ENCODE measurements at places on chromosomes 2 and 18. TPM values are rescaled to one million over a fixed set of nuclear protein-coding genes. Genes with fewer than 3 reads are reported as not detected.

Gene KIF1A
- total RNA-seq = 0.37 TPM

Gene ACVR1
- 27.5 TPM for total RNA-seq

Gene BOLA3
- total RNA-seq = 51.7 TPM

GRCh38 chr2:95384854-95385569 is 17.5 kb upstream of the FAHD2A start:
- ATAC-seq = no peak

Gene ITGB6
- not detected for total RNA-seq

Gene RAMP1
- 0.54 TPM for total RNA-seq

GRCh38 chr2:9629222-9630116 is 1.3 kb downstream of the YWHAQ start:
- ATAC-seq = no peak

- peak; percentile 38 for ATAC-seq
These were observed 1.1 kb downstream of the ITGAV start for GRCh38 chr2:186590759-186591505.

Gene CRIM1
- 2.2 TPM for total RNA-seq

DNA sequence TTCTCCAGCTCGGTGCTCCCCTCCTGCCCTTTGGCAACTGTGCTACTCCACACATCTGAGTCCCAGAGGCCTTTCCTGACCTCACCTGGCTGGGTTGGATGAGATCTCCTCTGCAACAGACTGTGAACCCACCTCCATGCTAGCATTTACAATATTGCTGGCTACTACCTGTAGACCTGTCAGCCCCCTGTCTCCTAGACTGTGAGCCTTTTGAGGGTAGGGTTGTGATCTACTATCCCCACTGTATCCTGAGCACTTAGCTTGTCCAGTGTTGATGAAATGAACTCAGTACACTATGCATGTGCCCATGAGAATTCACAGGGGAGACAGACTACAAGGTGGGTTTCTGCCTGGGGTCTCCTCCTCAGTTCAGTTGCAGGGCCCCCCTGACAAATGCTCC is 70.1 kb downstream of the C1QL2 start:
- no peak for ATAC-seq

DNA sequence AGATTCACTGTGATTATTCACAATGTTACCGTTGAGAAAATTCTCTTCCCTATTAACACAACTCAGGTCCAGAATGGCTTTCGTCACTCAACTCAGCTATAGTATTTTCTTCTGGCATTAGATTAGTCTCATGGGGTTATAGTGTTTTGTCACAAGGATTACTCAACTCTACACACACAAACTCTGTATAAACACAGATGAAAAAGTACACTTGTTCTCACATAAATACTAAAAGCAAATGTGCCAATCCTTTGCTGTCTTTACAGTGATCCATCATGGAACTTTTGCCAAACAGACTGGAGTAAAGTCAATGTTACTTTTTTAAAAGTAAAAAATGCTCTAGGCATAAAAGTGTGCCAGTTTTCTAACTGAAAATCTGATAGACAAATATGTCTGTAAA is 267.6 kb downstream of the RBM43 start:
- ATAC-seq = no peak

DNA sequence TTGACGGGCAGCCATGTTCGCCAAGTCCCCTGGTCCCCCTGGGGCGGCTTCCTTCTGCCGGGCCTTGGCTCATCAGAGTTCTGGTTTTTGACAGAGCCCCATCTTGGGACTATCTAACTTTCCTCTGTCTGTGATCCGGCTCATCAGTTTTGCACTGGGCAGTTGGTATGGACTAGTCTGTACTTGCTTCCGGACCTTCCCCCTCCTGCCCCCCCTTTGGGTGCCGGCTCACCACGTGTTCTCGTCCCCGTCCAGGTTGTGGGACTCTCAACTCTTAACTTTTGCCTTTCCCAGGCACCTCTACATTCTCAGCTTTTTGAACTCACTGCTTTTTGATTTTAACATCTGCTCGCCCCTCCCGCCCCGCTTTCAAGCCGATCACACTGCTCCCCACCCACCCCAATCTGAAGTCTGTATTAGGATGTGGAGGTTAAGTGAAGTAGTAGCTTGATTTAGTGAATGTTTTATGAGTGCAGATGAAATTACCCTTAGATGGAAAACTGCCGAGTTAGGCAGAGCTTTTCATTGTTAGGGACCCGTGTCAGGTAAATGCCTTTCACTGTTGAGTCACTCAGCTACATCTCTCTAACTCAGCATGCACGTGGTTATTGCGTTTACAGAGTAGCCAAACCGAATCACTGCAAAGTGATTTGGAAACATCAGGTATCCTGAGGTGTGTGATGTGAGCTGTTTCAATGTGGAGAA is 874 bp downstream of the WDR43 start:
- peak; percentile 46 for ATAC-seq

DNA sequence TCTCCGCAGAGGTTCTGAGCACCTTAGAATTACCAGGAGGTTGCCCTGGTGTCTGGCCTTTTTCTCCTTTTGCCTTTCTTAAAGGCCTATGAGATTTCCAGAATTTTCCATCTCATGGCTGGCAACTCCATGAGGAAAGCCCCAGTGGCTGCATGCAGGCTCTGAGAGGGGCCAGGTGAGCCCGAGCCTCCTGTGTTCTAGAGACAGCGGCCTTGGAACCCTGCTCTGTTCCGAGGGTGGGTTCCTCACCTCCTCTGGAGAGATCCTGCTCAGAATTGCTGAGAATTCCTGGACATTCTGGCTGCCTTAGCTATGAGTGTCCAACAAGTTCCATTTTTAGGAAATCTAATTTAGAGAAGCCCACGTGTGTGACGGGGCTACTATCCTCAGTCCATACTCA is 35.7 kb upstream of the HPCAL1 start:
- no peak for ATAC-seq

Gene L3MBTL4
- total RNA-seq = 0.19 TPM

DNA sequence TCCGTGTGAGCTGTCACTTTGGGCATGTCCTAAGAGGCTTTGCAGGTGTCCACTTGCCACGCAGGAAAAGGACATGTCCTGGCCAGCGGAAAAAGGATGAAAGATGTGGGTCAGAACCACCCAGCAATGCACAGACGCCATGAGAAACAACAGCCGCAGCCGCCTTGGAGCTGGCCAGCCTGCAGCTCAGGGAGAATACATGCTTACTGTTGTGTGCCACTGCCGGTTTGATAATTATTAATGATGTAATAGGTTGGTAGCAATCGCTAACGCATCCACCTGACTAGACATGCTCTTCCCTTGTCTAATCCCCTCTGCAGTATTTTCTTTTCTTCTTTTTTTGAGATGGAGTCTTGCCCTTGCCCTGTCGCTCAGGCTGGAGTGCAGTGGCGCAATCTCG is 221.7 kb downstream of the HAUS1 start:
- no peak for ATAC-seq

DNA sequence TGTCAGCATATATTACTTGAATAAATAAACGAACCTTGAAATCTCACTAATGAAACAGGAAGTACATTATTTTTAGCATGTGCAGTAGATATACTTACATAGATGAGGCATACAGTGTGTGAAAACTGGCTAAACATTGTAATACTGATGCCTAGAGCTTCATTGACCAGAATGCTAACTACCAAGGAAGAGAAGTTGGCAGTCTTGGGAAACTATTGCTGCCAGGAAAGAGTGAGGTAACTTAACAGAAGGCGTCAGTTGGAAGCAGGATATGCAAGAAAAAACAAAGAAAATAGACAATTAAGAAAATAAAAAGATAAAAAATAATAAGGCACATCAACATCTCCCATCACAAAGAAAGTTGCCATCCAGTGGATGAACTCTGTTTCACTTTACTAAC is 963.0 kb downstream of the TDRD15 start:
- ATAC-seq = no peak

DNA sequence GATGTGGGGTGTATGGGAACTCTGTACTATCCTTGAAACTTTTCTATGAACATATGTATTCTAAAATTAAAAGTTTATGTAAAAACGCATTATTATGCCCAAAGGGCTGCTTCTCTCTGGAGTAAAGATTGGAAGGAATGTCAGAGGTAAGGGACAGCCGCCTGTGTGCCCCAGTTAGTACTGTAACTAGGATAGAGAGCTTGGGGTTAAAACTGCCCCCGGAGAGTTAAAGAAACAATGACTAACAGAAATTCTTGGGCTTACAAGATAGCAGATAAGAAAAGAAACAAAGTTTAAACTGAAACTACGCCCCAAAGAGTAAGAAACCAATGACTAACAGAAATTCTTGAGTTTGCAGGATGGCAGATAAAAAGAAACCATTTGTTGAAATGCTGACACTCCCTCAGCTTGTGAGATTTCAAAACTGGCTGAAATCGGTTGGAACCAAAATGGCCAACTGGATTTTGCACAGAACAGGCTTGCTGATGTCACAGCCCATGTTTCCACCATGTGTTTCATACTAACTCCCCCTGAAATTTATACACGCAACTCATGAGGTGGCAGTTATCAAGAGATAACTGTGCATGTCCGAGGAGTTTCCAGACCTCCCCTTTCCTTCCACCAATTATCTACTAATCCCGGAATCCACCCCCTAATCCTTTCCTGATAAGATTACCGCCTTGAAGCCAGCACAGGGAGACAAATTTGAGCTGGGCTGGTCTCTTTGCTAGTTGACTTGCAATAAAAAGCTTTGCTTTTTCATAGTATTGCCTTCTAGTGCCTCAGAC is 8.7 kb upstream of the TXNDC2 start:
- peak; percentile 96 for ATAC-seq

- ATAC-seq = no peak
These were observed 33.7 kb upstream of the COL5A2 start for GRCh38 chr2:189213250-189213649.

DNA sequence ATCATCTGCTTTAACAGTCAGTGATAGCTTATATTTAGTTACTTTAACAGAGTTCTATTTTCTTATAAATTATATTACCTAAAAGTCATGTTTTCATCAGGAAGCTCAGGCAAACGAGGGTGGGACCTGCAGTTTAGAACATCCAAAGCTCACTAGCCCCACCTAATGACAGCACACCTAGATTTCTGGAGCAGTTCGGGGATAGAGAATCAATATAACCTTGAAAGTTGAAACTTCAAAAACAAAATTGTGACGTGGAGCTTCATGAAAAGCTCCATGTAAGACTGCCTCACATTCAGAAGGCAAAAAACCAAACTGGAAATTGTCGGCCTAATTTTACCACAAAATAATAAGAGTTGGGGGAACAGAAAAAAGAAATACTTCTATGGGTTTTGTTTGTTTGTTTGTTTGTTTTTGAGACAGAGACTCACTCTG is 185.9 kb upstream of the CCDC150 start:
- ATAC-seq = peak; percentile 56

GRCh38 chr2:29705616-29706015 is 215.8 kb downstream of the ALK start:
- ATAC-seq = no peak

Gene STARD6
- not detected for total RNA-seq

GRCh38 chr2:171469176-171469575 is 35.1 kb downstream of the DCAF17 start:
- no peak for ATAC-seq

Gene PCARE
- not detected for total RNA-seq

DNA sequence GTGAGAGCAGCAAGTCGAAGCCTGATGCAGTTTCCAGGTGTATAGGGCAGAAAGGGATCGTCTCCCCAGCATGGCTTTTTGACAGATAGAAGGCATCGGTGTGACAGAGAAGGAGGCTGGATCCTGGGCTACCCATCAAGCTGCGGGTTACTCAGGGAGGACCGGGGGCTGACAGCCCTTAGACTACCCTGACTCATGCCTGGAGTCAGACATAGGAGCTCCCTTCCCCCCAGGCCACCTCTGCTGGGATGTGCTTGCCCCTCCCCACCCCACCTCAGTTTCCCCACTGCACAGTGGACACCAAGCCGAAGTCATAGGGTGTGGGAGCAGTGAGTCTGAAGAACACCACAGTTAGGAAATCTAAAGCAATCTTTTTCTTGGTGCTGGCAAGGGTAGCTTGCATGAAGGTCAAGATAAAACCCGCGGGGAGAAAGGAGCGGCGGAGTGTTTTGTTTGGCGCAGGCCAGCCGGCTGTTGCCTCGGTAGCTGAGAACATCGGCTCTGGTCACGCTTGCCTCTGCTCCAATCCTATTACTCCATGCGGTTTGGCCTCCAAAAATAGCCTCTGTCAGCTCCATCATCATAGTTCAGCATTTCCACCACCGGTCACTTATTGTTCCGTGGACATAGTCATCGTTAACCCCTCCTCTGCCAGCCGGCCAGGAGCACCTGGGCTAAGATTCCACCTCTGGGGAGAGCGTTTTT is 169.2 kb upstream of the GLI2 start:
- no peak for ATAC-seq

GRCh38 chr2:45450634-45451033 is 160.4 kb downstream of the SRBD1 start:
- ATAC-seq = no peak

Gene SOS1
- total RNA-seq = 116 TPM

Gene GTF3C2
- 67.2 TPM for total RNA-seq

Gene CHRNA1
- 0.13 TPM for total RNA-seq

DNA sequence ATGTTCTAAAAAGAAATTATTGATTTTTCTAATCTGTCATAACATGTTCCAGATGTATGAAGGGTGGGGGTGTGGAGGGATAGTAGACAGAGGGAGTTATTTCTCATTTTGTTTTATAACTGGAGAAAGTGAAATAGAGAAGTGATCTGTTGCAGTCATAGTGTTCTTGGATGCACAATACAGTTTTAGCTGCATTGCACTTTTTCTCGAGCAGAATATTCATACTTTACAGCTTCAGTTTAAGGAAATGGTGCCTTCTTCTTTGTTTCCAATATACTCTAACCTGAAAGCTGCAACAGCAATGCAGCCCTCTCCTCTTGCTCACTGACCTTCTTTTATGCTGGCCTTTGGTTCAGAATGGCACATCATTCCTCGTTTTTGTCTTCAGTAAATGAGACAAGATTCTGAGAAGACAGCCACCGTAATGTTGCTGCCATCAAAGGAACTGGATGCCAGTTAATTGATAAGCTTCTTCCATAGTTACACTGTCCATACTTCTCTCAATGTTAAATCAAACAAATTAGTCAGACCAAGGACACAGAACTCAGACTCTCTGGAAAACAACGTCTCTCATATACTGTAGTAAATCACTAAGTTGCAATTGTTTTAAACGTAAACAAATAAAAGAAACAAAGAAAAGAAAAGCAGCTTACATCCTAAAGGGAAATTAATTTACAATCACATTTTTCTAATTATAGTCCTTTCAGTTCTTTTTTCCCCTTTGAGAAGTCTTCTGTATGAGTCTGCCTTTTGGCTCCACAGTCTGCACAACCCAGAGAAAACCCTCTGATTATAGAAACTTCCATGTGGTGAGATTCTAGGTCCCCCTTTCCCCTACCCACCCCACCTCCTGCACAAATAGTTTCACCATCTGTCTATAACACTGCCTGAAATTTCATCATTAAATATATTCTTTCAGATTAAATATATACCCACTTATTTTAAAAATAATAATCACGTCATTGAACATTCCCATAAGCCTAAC is 97.4 kb upstream of the UGP2 start:
- no peak for ATAC-seq

Gene SCYGR4
- not detected for total RNA-seq
